CD8-positive, alpha-beta memory T cell (primary cell): ENCODE measurements at places on chromosomes 2 and 18. TPM values are rescaled to one million over a fixed set of nuclear protein-coding genes. Genes with fewer than 3 reads are reported as not detected.

- H3K27ac ChIP-seq, result no peak overlapping the region
- DNase-seq, result no peak
- no peak overlapping the region for H3K4me3 ChIP-seq
- H3K36me3 ChIP-seq, result no peaks in the 10 kb centered on the region
Measured at GRCh38 chr2:23593752-23594459, 208.9 kb downstream of the KLHL29 start.

- no peak overlapping the region for H3K4me3 ChIP-seq
- no peaks in the 10 kb centered on the region for H3K4me1 ChIP-seq
- DNase-seq, result no peak
Measured at GRCh38 chr18:78660311-78660710, 319.3 kb upstream of the SALL3 start.

Gene KCNG2
- not detected for total RNA-seq

Gene TMEM37
- not detected for total RNA-seq

Gene G6PC2
- not detected for total RNA-seq

Gene PAX8
- total RNA-seq, result 2.3 TPM
